Vagina (tissue), 2 donors: ENCODE measurements at places on chromosomes 12 and 14.

DNA sequence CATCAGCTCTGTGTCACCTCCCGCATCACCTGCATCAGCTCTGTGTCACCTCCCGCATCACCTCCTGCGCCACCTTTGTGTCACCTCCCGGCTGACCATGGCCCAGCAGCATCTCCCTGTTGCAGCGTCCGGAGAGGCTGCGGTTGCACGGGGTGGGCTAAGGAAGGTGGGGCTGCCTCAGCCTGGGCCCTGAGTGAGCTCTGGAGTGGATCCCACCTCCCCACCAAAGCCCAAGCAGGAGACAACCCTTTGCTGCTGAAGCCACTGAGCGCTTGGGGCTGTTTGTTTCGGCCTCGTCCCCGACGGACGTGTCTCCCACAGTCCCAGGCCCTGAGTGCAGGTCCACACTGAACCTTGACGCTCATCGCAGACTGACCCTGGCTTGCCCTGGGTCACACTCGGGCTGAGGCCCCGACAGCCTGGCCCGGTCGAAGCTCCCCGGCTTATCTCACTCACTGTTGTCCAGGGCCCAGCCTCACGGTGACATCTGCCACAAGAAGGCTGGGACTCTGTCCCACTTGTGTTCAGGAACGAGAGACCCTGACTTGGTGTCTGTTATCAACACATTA lies 12.2 kb downstream of the TMEM121 start:
- DNase-seq, result no peak

- DNase-seq, result no peak
Measured at GRCh38 chr12:24719293-24719721, 229.6 kb downstream of the BCAT1 start.

DNA sequence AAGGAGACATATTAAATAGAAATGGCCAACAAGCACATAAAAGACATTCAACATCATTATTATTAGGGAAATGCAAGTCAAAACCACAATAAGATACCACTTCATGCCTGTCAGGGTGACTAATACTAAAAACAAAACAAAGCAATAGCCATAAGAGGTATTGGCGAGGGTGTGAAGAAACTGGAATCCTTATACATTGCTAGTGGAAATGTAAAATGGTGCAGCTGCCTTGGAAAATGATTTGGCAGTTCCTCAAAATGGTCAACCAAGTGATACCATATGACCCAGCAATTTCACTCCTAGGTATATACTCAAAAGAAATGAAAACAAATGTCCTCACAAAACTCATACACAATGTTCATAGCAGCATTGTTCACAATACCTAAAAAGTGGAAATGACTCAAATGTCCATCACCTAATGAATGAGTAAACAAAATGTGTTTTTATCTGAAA lies 27.0 kb downstream of the GPR135 start:
- DNase-seq, result no peak

GRCh38 chr12:109783135-109783964 lies 49.8 kb downstream of the TRPV4 start:
- no peak for DNase-seq

GRCh38 chr12:6869049-6870021 lies 2.0 kb downstream of the TPI1 start:
- DNase-seq, result no peak

DNA sequence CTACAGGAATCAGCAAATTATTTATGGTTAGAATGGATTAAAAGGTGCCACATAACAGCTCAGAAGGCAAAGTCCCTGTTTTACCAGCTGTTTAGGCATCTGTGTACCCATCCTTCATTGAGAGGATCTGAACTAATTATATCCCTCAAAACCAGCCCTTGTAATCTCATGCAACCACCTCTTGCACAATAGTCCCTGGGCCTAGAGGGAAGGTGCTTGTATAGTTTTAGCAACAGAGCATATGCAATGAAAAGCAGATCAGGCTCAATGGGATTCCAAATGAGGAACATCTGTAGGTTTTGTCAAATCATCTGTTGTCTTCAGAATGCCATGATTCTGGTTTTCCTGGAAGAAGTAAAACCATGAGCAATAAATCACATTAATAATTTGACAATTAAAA lies 26.0 kb upstream of the GLIPR1L2 start:
- no peak for DNase-seq

- no peak for DNase-seq
Measured at GRCh38 chr12:72230589-72230988, 41.6 kb upstream of the TRHDE start.

DNA sequence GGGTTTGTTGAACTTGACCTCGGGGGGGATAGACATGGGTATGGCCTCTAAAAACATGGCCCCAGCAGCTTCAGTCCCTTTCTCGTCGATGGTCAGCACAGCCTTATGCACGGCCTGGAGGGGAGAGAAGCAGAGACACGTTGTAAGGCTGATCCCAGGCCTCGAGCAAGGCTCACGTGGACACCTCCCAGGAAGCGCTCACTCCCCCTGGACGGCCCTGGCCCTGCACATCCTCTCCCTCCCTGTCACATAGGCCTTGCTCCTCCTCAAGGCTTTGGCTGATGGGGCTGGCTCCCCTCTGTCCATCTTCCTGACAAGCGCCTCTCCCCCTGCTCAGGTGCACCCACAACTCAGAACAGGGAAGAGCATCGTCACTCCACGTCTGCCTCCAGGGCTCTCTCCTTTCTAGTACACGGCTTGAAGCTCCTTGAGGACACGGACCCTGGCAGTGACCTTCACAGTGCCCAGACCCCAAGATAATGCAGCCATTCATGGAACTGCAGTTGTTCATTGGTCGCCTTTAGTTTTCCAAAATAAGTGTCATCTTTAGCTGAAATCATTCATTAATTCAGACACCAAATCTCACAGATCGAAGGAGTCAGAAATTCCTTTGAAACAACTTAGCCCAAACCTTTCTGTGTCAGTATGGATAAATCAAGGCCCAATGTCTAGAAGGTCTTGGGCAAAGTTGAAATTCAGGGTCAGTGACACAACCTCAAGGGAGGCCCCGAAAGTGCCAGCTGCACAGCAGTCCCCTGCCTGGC lies 9.7 kb downstream of the SERPINA1 start:
- DNase-seq, result no peak

DNA sequence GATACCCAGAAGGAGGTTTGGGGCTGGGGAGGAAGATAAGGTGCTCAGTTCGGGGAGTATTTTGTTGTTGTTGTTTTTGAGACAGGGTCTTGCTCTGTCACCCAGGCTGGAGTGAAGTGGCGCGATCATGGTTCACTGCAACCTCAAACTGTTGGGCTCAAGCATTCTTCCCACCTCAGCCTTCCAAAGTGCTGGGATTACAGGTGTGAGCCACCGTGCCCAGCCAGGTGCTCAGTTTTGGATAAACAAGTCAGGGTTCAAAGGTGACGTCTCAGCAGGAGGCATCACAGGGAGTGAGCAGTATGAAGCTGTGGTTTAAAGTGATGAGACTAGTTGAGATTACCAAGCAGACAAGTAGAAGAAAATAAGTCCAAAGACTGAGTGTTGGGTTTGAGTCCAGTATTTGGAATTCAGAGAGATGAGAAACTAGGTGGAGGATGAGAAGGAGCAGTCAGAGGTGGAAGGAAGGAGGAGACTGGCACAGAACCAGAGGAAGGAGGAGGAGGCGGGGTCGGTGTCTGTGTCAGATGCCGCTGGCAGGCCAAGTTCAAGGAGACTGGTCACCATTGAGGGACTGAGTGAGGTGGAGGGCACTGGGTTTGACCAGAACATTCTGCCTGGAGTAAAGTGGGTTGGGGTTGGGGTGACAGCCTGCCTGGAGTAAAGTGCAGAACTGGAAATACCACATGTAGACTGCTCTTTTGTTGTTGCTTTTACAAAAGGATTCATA lies 16.1 kb downstream of the SLC35E3 start:
- no peak for DNase-seq

GRCh38 chr12:52649066-52649465 lies 2.9 kb downstream of the KRT2 start:
- peak; percentile 58 for DNase-seq

GRCh38 chr14:104144911-104145825 lies 6.8 kb downstream of the KIF26A start:
- no peak for DNase-seq

DNA sequence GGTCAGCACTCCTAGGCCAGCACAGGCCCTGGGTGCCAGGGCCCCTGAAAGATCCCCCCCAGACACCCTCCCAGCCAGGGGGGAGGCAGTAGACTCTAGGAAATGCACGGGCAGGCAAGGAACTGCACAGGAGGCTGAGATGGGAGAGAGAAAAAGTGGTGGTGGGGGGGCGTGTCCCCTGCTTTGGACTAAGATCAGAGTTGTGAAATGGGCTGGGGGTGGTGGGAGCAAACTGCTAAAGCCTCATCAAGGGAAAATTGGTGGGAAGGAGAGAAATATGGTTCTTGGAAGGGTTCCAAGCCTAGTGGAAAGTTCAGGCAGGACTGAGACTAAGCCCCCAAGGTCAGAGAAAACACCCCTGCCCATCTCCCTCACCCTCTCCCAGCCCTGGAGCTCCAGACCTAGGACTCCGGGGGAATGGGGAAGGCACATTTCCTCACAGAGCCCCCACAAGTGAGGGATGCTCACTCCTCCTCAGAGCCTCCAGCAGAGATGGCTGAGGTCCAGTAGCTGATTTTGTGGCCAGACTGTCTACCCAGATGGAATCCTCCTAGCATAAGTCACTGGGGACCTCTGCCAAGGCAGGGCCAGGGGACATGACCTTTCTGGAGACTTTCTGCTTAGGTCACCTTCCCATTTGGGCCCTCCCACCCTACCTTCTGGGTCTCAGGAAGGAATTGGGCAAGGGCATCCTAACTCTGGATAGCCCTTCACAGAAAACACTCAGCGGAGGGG lies 29.8 kb downstream of the FIGNL2 start:
- DNase-seq, result no peak

- no peak for DNase-seq
Measured at GRCh38 chr14:31927348-31927832, 149.7 kb upstream of the ARHGAP5 start.

GRCh38 chr12:97513950-97514349 lies 51.3 kb downstream of the RMST start:
- DNase-seq, result no peak

- DNase-seq, result no peak
Measured at GRCh38 chr12:23648546-23648945, 300.9 kb downstream of the SOX5 start.
